Mammary microvascular endothelial cell (primary cell): ENCODE measurements at places on chromosomes 6 and 20. TPM values are rescaled to one million over a fixed set of nuclear protein-coding genes. Genes with fewer than 3 reads are reported as not detected.

Gene OTOR
- not detected in 2 replicates for total RNA-seq

Gene ZC3H12D
- total RNA-seq: 0.05 TPM in 1 of 2 replicates, not detected in the other

Gene SLC24A3
- not detected in 2 replicates for total RNA-seq

Gene PCMT1
- total RNA-seq: 139 and 140 TPM in 2 replicates

Gene ELMO2
- 28.7 and 28.8 TPM in 2 replicates for total RNA-seq

Gene LBP
- total RNA-seq: not detected in 2 replicates

Gene VARS1
- 102 and 107 TPM in 2 replicates for total RNA-seq

Gene TMEM244
- not detected in 2 replicates for total RNA-seq

Gene ID4
- 0.20 and 0.47 TPM in 2 replicates for total RNA-seq

Gene LRRC73
- total RNA-seq: not detected in 2 replicates

Gene EPPIN
- total RNA-seq: not detected in 2 replicates

Gene SMPDL3A
- 4.2 and 6.4 TPM in 2 replicates for total RNA-seq

Gene NKAPL
- 0.53 and 1.3 TPM in 2 replicates for total RNA-seq

Gene MAS1L
- not detected in 2 replicates for total RNA-seq

Gene ALDH8A1
- 0.40 TPM in 1 of 2 replicates, not detected in the other for total RNA-seq

Gene MAN1A1
- 26.4 and 28.1 TPM in 2 replicates for total RNA-seq

Gene CTNNBL1
- 34.2 and 37.5 TPM in 2 replicates for total RNA-seq

Gene SYNDIG1
- not detected in 2 replicates for total RNA-seq

Gene SUMO4
- total RNA-seq: 1.4 TPM in 1 of 2 replicates, not detected in the other

Gene OR2H1
- total RNA-seq: not detected in 2 replicates

Gene PPP1R3G
- 0.33 and 0.49 TPM in 2 replicates for total RNA-seq

Gene EFCAB8
- not detected in 2 replicates for total RNA-seq

Gene PTCRA
- 5.4 TPM in 1 of 2 replicates, not detected in the other for total RNA-seq

Gene ERMARD
- total RNA-seq: 7.9 and 12.2 TPM in 2 replicates

Gene TRIM40
- not detected in 2 replicates for total RNA-seq

Gene BPIFB4
- not detected in 2 replicates for total RNA-seq

Gene F13A1
- under 0.01 TPM in 1 of 2 replicates, not detected in the other for total RNA-seq

Gene SRSF12
- 0.10 and 0.13 TPM in 2 replicates for total RNA-seq

Gene DPPA5
- total RNA-seq: not detected in 2 replicates

Gene ADGRB3
- total RNA-seq: not detected in 2 replicates

Gene SLC22A2
- not detected in 2 replicates for total RNA-seq

Gene FBXO5
- total RNA-seq: 22.9 and 23.7 TPM in 2 replicates

Gene ULBP3
- total RNA-seq: 9.7 and 12.5 TPM in 2 replicates

Gene ARMC2
- 0.27 and 0.74 TPM in 2 replicates for total RNA-seq
